ENCODE measurements at places on chromosomes 6 and 20. TPM values are rescaled to one million over a fixed set of nuclear protein-coding genes. Genes with fewer than 3 reads are reported as not detected.

The SMLR1 gene
- not detected for total RNA-seq

DNA sequence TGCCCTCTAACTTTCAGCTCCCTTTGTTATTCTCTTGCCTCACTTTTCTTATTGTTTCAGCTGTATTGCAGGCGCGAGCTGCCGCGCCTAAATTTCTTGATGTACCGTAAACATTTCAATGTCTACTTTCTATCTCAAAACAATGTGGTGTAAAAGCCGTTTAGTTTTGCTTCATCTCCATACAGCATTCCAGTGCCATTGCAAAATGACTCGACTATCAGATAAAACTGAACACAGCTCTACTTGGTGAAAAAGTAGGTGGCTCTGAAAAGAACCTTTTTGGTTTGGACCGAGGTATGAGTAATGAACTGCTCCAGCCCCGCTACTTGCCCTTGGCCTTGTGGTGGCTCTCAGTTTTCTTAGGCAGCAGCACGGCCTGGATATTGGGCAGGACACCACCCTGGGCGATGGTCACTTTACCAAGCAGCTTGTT is 74.6 kb downstream of the OR2B2 start:
- no peak for DNase-seq

The SLC44A4 gene
- total RNA-seq, result not detected

The PTPRA gene
- 68.8 TPM for total RNA-seq

The NFATC2 gene
- total RNA-seq, result 62.3 TPM

DNA sequence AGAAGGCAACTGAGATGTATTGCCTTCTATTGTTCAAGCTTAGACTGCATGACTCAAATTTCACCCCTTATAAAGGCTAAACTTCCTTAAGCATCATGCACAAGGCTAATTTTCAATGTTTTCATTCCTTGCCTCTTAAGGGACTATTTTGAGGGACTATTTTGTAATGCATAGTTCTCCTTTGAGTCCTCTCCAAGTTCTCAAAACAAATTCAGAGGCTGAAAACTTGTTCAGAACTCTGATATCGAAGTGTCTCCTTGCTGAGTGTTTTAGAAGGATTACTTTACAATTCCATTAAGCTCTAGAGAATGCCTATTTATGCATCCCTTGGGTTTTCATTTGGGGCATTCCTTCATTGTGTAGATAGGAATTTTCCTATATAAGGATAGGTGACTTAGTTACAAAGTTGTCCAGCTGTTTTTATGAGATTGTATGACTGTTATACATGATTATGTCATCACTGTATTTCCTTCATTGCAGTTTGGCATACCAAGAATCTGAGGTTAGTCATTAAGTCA is 41.7 kb downstream of the COL19A1 start:
- no peak for DNase-seq

All from activated naive CD8-positive, alpha-beta T cell treated with anti-CD3 and anti-CD28 coated beads, Interleukin-2, amount 10 ng/mL, durations not matched to agents 7 days and 5 days (primary cell).